ENCODE measurements at places on chromosomes 4 and X.

- no peak for DNase-seq
Measured at GRCh38 chrX:110287605-110288004, 30.3 kb downstream of the AMMECR1 start.

DNA sequence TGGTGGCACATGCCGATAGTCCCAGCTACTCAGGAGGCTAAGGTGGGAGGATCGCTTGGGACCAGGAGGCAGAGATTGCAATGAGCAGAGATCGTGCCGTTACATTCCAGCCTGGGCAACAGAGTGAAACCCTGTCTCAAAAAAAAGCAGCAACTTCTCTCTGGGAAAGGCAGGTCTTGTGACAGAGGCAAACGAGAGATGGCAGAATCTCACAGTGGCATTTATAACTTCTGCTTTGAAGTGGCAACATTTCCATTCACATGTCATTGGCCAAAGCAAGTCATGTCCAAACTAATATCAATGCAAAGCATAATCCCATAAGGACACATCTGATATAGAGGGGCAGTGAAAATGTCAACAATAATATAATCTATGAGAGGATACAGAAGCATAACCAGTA, 79.8 kb downstream of the PPEF2 start:
- no peak for DNase-seq

- no peak for DNase-seq
Measured at GRCh38 chr4:177667687-177668086, 225.4 kb upstream of the AGA start.

- no peak for DNase-seq
Measured at GRCh38 chr4:184479516-184479950, 5.2 kb upstream of the IRF2 start.

Data from GM03348 (cell line).